Cerebellar nuclear complex (tissue), 1 donor: ENCODE measurements at places on chromosomes 4 and X.

- no peak for DNase-seq
Measured at GRCh38 chr4:109406337-109406931, 27.2 kb upstream of the SEC24B start.

GRCh38 chrX:107715331-107716117 is 60.1 kb downstream of the TSC22D3 start:
- DNase-seq, result no peak

- DNase-seq, result no peak
Measured at GRCh38 chrX:114889481-114889880, 127.9 kb downstream of the IL13RA2 start.

DNA sequence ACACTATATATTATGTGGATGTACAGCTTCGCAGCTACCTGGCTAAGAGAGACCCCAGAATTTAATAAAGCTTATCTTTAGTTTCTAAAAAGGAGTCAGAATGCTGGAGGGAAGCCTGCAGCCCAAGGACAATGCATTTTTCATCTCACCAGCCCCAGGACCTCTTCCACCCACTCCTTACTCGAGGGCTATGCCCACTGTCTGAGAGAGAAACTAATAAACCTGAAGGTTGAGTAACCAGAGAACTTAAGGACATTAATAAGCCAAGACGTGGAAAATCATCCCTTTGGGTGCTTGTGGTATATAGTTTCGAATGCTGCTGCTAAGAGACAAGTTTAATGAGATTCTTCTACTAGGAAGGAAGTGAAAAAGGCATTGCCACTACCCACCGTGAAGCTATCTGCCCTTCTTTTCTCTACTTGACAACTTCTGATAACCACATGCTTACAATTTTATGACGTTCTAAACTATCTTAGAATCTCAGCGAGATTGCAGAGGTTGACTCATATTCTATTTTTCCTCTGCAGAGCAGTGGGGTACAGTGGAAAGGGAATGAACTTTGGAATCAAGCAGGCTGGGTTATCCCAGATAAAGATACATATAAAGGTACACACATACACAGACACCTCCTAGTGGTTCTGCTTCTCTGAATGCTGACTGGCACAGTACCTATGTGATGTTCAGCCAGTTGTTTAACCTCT is 3.3 kb downstream of the RELL1 start:
- DNase-seq, result no peak

- DNase-seq, result no peak
Measured at GRCh38 chr4:51890760-51891159, 47.8 kb downstream of the DCUN1D4 start.

DNA sequence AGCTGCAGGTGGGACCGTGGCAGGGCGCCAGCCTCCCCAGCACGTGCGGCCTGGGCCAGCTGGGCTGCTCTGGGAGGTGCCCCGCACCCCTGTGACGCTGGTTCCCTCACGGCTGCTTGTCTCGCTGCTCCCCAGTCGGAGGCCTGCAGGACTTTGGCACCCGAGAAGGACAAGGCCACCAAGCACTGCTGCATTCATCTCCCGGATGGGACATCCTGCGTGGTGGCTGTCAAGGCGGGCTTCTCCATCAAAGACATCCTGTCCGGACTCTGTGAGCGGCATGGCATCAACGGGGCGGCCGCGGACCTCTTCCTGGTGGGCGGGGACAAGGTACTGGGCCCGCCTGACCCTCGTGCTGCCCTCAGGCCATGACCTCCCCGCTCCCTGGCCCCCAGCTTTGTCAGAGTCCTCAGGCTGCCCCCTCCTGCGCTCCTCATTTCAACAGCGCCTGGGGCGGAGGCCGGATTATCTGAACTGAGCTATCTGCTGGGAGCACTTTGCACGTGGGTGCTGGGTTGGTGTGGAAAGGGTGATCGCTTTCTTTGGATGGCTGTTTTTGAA is 19.4 kb upstream of the HGFAC start:
- DNase-seq, result no peak

- DNase-seq, result no peak
Measured at GRCh38 chr4:113106108-113106507, 56.7 kb downstream of the ANK2 start.

GRCh38 chrX:132270699-132271098 is 51.5 kb upstream of the RAP2C start:
- DNase-seq, result no peak

DNA sequence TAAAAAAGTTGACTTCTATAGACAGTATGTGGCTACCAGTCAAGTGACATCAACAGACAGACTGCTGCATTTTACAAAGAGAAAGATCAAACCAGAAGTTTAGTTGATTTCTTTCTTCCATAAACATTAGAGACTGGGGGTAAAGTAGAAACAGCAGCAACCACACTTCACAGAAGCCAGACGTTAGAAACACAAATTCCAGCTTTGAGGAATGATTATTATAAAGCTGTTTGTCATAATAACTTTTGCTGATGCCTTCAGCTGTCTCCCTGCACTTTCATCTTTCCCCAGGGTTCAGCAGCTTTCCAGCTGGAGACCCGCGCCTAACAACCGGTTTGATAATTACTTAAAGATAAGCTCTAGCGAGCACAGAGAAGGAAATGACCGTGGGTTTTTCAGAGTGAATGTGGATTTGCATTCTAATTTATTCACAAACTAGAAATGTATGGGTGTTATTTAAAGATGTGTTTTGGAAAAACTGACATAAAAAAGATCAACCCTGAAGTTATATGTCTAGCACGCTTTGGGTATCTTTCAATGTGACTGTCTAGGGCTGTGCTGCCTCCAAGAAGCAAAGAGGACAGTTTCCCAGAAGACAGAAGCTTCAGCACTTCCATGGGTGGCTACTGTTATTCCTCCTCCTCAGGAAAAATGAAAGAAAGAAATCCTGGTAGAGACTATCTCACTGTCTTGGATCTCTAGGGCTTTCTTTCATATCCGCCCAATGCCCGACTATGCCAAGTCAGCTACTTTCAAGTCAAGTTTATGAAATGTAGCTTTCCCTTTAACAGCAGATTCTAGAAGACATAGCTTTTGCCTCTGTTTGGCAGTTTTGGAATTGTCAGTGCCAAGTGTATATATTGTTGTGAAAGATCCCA is 15.0 kb upstream of the ENAM start:
- no peak for DNase-seq

GRCh38 chr4:157280673-157281072 is 60.1 kb downstream of the GRIA2 start:
- DNase-seq, result no peak

GRCh38 chr4:121299367-121299766 is 81.5 kb downstream of the QRFPR start:
- no peak for DNase-seq

GRCh38 chrX:117998171-117998570 is 118.4 kb downstream of the KLHL13 start:
- DNase-seq, result no peak

DNA sequence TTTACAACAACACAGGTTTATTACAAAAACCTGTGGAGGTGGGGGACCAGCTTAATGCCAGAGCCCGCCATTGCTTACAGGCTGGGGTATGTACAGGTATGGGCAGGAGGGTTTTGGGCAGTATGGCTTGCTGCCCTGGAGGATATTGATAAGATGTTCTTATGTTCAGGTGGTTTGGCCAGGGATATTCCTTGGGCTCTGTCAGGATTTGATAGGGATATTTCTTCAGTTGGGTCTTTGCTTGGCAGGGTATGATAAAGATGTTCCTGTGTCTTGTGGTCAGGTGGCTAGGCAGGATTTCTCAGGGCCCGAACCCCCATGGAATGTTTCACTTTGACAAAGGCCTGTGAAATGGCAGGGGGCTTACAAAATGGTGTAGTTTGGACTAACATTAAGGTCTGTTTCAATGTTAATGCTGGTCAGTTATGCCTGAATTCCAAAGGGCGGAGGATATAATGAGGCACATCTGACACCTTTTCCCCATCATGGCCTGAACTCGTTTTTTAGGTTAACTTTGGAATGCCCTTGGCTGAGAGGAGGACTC is 3.1 kb downstream of the MGST2 start:
- no peak for DNase-seq

DNA sequence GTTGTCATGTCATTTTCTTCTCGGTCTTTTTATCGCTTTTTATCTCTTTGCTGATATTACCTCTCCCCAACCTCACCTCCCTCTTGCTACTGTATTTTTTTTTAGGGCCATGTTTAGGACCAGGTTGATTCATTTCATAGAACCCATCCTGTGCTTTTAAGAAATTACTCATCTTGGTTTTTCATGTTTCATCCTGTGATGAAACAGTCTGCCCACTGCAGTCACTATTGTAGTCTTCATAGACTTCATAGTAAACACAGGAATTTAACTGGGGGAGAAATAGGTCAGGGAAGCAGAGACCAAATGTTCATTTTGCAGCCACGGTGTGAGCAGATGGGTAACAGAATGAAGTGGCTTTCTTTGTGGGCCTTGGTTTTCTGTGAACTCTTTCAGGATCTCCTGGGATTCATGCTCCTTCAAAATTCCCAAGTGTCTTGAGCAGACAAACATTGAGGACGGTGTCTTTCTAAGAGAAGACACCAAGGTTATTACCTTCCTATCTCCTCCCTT is 161.8 kb downstream of the NAA11 start:
- peak; percentile 25 for DNase-seq

DNA sequence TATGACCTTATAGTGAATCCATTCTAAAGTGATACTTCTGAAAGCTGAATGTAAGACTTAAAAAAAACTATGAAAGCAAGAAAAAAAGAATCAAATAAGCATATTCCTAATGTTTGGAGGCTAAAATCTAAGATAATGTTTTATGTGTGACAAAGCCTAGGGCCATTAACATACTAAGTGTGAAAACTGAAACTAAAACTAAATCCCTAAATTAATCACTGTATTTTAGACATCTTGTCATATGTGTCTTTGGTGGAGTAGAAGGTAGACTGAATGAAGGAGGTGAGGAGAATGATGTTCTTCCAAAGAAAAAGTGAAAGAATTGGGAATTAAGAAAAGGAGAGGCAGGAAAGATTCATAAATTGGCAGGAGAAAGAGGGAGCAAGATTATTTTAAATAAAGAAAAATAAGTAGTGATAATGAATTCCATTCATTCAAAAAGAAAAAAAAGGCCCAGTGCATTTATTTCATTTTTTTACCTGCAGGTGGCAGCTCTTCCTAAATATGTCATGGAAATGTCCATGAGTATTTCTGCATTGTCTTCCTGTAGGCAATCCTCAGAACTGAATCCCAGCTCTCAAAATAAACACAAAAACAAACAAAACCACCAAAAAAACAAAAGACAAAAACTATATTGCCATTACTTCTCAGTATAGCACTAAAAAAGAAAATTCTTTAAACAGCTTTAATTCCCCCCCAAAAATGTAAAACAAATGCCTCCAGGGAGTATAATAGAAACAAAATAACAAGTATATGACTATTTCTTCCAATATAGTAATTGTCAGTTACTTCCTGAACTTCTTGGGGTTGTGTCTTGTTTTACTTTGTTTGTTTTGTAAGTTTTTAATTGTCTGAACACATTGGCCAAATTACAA is 17.0 kb upstream of the AP1AR start:
- DNase-seq, result no peak

DNA sequence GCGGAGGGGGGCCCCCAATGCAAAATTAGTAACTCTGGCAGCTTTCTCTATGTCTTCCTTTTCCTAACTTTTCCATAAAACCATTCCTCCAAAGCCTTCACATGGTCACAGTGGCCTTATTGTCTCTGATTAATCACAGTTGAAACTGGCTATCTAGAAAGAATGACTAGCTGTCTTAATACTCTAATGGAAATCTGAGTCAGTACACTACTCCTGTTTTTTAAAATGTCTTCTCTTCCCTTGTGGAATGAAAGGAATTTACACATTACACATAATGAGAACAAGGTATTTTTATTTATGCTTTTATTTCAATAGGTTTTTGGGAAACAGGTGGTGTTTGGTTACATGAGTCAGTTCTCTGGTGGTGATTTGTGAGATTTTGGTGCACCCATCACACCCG is 66.3 kb upstream of the PUDP start:
- DNase-seq, result no peak

DNA sequence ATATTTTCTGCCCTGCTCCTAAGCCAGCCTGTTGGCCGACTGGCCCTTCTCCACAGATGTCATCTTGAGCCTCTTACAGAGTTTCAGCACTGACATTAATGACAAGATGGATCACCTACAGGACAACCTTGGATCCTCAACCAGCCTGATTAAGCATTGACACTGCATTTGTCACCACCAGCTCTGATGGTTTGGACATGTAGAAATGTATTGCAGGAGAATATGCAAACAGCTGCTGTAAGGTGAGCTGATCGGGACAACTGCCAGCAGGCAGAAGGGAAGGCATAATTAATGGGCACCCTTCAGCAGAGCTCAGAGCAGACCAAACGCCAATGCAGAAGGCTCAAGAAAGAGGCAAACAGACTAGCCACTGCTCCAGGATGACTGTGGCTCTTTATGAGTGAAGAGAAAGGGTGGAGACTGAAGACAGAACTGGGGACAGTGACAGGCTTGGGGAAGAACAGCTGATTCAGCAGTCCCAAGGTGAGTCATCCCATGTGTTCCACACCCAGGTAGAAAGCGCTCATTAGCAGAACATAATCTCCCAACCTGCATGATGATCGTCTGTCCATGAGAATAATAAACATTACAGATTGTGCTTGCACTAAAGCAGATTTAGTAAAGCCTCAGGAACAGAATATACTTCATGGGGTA is 6.7 kb downstream of the CORIN start:
- DNase-seq, result no peak

DNA sequence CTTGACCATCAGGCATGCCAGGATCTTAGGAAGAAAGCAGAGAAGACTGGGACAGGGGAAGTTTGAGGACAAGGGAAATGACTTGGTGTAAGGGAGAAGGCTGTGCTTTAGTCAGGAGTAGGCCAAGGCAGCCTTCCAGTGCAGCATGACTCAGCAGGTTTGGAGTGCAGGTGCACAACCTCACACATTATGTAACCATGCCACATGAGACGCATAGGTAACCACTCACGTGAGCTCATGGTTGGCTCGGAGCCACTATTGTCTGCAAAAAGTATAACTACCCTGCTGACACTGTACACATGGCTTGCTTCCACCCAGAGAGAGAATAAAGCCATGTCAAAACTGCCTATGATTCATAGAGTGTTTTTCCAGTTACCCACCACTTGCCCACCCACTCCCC is 715.9 kb downstream of the SMARCA1 start:
- DNase-seq, result no peak

DNA sequence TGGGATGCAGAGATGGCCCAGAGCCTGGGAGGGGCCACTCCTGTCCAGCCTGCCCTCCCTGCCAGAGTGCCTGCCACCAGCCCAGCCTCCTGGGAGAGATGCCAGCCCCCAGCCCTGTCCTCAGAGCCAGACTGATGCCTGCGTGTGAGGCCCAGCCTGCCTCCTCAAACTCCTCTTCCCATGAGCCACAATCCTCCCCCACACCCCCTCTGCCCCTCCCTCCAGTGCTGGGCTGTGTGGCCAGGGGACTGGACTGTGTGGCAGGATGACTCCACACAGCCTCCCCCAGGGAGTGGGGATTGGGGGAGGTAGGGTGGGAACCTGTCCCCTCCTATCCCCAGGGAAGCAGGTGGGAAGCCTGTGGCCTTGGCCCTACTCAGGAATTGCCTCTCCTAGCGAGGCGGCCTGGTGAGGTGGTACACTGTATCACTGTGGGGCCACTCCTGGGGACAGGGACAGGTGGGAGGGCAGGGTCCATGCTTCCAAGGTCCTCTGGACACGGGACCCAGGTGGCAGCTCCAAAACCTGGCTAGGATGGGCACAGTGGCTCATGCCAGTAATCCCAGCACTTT is 4.3 kb upstream of the SH3BP2 start:
- DNase-seq, result no peak

GRCh38 chrX:39972340-39972739 is 125.4 kb downstream of the BCOR start:
- DNase-seq, result no peak
